GM23248 (cell line): ENCODE measurements at places on chromosomes 13 and 19. TPM values are rescaled to one million over a fixed set of nuclear protein-coding genes. Genes with fewer than 3 reads are reported as not detected.
A peak's percentile ranks its signal among the peaks of the same experiment; 100 is the strongest.

Gene SLC8A2
- 0.38 TPM in 1 of 2 replicates, not detected in the other for total RNA-seq

Gene APOC4
- total RNA-seq = not detected in 2 replicates

Gene INSL3
- total RNA-seq = not detected in 2 replicates

Gene CNMD
- not detected in 2 replicates for total RNA-seq

Gene UPK1A
- total RNA-seq = not detected in 2 replicates

Gene SMAD9
- total RNA-seq = 9.4 and 10.8 TPM in 2 replicates

Gene ZNF8
- total RNA-seq = 4.0 and 5.7 TPM in 2 replicates

Gene IGFL3
- not detected in 2 replicates for total RNA-seq

Gene DAND5
- not detected in 2 replicates for total RNA-seq

Gene ZNF470
- 3.5 and 5.8 TPM in 2 replicates for total RNA-seq

Gene SIAH3
- not detected in 2 replicates for total RNA-seq

Gene KHSRP
- total RNA-seq = 55.1 and 61.6 TPM in 2 replicates

Gene CD320
- total RNA-seq = 55.8 and 65.8 TPM in 2 replicates

Gene USHBP1
- not detected in 2 replicates for total RNA-seq

DNA sequence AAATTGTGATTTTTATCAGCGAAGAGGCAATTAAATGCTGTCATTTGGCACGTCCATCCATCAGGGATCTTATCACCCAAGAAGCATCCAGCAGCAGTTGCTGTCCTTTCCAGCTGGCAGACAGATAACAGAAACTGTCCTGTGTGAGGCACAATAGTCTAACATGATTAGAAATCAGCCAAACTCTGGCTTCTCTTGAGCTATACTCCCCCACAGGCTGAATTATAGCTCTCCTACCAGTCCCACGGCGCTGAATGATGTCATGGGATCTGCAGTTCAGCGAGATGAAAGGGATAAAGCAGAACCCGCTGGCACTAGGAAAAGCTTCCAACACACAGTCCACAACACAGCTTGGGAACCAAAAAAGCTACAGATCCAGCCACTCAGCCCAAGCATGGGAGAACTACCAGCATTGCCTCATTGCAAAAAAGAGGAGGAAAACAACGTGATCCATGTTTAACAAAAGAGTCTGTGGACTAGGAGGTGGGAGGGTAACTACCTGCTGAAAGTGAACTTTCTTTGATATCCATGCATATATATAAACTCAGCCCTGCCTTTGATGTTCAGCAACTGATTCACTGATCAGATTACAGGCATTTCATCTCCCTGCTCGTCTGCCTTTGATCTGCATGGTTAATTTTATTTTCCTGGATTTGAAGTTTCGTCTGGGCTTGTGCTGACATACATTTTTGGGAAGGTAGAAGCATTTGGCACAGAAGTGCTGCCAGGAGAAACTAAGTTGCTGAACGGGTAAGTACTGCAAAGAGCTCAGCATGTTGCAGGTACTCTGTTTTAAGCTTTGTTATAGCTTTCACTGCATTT is at the start of gene TNFRSF19:
TNFRSF19 (plus strand) TSS at position 314 of the 822 bp plus-strand sequence. CDS start 19,772 bp downstream, outside the sequence.
- peak; percentile 87 for DNase-seq

DNA sequence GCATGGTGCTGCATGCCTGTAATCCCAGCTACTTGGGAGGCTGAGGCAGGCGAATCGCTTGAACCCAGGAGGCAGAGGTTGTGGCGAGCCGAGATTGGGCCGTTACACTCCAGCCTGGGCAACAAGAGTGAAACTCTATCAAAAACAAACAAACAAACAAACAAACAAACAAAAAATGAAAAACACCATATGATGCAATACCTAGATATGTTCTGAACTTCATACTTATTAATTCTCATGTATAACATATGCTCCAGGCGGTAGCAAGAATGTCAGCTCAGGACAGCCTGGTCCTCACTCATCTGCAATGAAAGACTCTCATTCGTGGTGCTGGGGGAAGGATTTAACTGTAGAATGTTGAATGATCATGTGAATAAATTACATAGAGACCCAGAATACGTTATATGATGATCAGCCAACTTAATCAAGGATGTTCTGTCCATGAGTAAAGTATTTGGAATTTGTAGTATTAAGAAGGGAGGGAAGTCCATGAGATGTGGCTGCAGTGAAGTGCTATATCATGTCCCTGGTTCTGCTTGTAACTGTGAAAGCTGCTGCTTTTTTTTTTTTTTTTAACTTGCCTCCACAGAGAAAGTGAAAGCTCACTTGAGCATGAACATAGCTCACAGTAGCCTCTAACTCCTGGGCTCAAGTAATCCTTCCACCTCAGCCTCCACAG is 206.8 kb downstream of the UQCRFS1 start:
- peak; percentile 47 for DNase-seq

GRCh38 chr13:50598338-50598737 is 245.2 kb downstream of the DLEU7 start:
- no peak for DNase-seq

DNA sequence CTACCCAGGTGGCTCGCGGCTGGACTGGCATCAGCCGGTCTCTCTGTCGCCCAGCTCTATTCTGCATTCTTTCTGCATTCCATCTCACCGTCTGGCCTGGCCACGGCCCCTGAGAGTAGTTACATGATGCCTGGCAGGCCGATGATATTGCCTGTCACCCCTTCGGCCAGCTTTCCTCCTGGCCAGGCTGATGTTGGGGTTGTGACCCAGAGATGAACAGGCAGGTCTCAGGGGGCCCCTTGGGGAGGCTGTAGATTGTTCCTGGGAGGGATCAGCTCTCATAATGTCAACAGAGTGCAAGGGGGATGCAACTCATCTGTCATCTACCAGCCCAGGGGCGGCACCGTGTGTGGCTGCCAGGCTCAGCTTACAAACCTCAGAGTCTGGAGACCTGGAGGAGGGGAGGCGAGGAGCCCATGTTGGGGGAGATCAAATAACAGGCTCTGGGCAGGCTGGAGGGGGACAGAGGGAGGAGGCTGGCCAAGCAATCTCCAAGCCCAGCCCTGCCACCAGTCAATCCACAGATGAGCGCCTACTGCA is 13.6 kb upstream of the FBXO17 start:
- peak; percentile 27 for DNase-seq

DNA sequence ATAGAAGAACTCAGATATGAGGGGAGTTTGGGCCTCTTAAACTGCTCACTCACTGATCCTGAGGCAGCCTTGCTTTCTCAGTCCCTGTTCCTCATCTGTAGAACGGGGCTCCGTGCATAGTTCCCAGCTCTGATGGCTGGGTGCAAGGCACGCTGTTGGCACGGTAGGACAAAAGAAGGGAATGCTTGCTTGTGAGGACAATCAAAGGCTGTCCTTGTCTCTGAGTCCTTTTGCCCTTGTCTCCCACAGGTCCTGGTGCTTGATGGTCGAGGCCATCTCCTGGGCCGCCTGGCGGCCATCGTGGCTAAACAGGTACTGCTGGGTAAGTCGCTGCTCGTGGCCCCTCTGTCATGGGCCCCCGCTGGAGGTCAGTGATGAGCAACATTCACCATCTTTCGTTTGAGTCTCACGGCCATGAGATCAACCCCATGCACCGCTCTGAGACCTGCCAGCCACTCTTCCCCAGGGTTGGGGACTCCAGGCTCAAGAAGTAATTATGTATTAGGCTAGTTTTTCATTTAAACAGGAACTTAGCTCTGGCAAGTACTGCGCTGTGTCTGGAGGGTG is 2.3 kb downstream of the RPL13A start:
- DNase-seq = peak; percentile 52

DNA sequence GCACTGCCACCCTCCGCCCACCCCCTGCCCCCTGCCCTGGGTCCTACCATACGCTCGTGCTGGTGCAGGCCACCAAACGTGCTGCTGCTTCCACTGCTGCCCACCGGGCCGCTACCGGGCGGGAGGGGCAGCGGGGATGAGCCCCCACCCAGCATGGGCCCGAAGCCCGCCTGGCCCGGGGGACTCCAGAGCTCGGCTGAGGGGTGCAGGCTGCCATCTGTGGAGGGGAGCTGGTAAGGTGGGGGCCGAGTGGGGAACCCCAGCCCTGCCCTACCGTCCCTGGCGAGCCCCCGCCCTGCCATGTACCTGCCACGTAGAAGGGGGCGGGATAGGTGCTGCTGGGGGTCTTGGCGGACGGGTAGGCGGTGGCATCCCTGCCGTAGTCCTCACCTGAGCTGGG is 16.7 kb upstream of the UQCR11 start:
- DNase-seq = no peak

DNA sequence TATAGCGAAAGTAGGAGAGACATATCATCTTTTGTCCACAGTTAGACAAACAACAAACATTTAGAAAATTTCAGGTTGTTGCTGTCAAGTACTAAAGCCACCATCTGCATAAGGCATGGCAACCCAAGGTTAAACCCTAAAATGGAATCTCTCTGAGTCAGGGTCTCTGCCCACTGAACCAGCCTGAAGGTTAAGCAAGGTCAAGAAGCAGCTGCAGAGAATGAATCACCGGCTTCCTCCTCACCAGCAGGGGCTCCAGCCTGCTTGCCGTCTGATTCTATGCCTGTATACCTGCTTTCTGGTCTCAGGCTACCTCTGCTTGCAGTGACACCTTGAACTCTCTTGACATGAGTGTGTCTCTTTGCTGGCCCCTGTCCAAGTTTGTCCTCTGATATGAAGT is 726.2 kb upstream of the SGCG start:
- DNase-seq = no peak

- DNase-seq = no peak
Observed at GRCh38 chr13:112450118-112450903, 74.2 kb downstream of the SPACA7 start.

GRCh38 chr13:37476874-37477273 is 121.7 kb downstream of the POSTN start:
- DNase-seq = peak; percentile 77

- DNase-seq = no peak
Observed at GRCh38 chr19:5832061-5832460, 7.4 kb downstream of the FUT6 start.

DNA sequence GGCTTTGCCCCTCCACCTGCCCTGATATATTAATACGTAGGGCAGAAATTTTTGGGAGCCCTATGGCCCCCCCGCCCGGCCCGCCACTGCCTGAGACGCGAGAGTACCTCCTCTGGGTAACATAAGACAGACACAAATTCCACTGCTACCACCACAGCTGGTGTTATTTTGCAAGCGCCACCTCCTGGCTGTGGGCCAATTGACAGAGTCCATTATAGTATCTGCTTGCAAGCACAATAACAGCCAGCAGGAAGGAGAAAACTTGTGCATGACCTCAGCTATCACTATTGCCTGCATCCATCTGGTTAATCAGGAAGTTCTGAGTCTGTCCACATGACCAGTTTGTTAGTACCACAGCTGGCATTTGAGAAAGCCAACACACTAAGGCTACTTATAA is 25.3 kb upstream of the OR10H2 start:
- peak; percentile 26 for DNase-seq

- DNase-seq = peak; percentile 88
Observed at GRCh38 chr19:17473041-17473440, 2.7 kb downstream of the SLC27A1 start.

DNA sequence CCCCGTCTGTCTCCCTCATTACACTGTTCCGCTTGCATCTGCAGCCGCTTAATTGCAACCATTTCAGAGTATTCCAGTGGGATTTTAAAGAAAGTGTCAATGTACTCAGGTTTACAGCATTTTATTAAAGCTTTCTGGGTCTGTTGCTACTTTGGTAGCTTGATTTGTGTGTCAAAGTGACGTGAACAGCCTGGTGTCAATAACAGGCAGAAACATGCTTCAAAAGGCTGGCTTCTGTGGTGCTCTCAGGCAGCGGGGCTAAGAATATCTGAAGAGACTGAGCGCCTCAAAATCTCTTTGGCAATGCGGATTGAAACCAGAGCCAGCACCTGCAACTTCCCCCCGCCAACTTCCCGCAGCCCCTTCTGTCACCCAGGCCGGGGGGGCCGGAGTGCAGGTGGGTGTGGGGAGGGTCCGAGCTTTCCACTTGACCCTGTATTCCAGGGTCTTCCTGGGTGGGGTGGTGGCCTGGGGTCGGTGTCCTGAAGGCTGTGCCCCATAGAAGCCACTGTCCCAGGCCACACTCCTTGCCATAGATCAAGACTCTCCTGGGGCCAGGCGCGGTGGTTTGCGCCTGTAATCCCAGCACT is 81.2 kb downstream of the KDM4B start:
- DNase-seq = no peak

- DNase-seq = no peak
Observed at GRCh38 chr13:86665842-86666241, 866.6 kb upstream of the SLITRK6 start.

DNA sequence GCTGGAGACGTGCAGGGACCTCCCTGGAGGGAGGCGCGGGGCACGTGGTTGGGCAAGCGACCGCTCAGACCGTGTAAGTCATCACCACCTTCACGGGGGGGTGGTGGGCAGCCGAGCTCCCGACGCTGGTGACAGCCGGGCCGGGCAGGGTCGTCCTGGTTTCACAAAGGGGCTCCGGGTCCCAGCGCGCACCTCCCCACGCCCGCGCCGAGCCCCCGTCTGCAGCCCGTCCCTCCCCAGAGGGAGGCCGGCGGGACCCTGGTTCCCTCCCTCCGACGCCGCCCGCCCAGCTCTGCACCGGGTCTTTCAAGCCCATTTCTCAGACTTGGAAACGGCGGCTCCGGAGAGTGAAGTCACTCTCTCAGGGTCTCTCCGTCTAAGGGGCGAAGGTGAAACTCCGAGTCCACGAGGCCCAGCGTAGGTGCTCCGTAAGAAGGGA is 729 bp upstream of the ARID3A start:
- DNase-seq = peak; percentile 68

- DNase-seq = peak; percentile 72
Observed at GRCh38 chr13:113862931-113863523, 849 bp downstream of the GAS6 start.

- DNase-seq = peak; percentile 77
Observed at GRCh38 chr19:14363183-14364097, 17.8 kb upstream of the ADGRE5 start.

GRCh38 chr13:105920370-105920769 is 615.1 kb downstream of the EFNB2 start:
- DNase-seq = peak; percentile 72

DNA sequence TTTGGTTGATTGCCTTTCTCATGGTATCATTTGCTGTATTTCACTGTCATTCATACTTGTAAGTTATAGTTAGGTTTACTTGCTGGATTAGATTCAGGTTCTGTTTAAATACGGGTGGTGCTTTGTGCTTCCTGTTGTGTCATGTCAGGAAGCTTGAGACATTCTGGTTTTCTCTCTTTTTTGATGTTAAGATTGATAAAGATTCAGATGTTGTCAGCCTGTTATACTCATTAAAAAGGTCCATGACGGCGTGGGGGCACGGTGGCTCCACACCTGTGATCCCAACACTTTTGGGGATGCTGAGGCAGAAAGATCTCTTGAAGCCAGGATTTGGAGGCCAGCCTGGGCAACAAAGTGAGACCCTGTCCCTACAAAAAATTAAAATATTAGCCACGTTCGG is 45.7 kb downstream of the NAA16 start:
- DNase-seq = no peak

GRCh38 chr13:98198683-98199082 is 21.6 kb upstream of the RNF113B start:
- no peak for DNase-seq

DNA sequence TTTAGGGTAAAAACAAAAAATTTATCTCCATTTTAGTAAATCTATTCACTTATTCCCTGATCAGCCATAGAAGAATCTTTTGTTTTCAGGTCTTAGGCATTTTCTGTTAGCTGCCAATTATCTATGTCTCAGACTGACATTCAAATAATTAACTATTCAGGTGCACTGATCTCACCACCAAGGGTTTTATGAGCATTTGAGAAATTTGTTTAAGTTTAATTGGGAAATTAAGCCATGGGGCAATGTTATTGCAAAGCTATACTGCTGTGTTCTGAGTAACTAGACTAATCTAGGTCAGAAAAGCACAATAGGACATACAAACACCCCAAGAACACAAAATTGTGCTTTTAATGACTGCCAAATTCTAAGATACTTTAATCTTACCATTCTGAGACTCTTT is 210.7 kb upstream of the EDNRB start:
- DNase-seq = no peak

GRCh38 chr13:66491251-66491650 is 738.9 kb downstream of the PCDH9 start:
- DNase-seq = no peak
